ENCODE measurements at places on chromosomes 16 and 17. TPM values are rescaled to one million over a fixed set of nuclear protein-coding genes. Genes with fewer than 3 reads are reported as not detected.

MT1A gene
- total RNA-seq, result 14.0 TPM

FOXO3B gene
- total RNA-seq, result 3.3 TPM

CSH2 gene
- not detected for total RNA-seq

RAP1GAP2 gene
- 5.9 TPM for total RNA-seq

BANP gene
- total RNA-seq, result 13.5 TPM

CHAD gene
- not detected for total RNA-seq

CCL16 gene
- not detected for total RNA-seq

SPATA22 gene
- not detected for total RNA-seq

ARHGAP44 gene
- 0.27 TPM for total RNA-seq

TBX6 gene
- total RNA-seq, result 0.10 TPM

KRTAP9-4 gene
- total RNA-seq, result not detected

KCNH6 gene
- total RNA-seq, result not detected

NACA2 gene
- not detected for total RNA-seq

PRKCA gene
- 14.3 TPM for total RNA-seq

ZNF276 gene
- total RNA-seq, result 15.3 TPM

TM4SF5 gene
- not detected for total RNA-seq

LGALS9B gene
- not detected for total RNA-seq

ZP2 gene
- not detected for total RNA-seq

EMC6 gene
- total RNA-seq, result 16.7 TPM

SULT1A4 gene
- total RNA-seq, result 30.4 TPM

ARL5C gene
- total RNA-seq, result not detected

FOXN1 gene
- total RNA-seq, result not detected
